Hindlimb muscle (tissue), 1 donor: ENCODE measurements at places on chromosomes 7 and 10.

DNA sequence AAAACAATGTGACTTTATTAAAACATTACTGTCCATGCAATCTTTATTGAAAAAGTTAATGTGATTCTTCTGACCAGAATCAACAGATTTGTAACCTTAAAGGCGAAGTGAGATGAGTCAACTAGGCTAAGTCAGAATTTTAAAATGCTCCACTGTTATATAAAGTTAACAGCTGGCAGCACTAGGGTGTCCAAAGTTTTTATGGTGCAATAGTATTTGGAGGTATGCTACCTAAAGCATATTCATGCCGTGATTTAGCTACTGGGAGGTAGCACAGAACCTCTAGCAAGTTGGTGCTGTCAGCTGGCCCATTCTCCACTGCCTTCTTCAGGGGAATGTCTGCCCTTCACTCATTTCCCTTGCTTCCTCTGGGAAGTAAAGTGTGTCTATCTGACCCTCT, 126.7 kb downstream of the RAPGEF5 start:
- no peak for DNase-seq

- peak; percentile 61 for DNase-seq
Measured at GRCh38 chr7:23106057-23106822, 655 bp downstream of the KLHL7 start.

GRCh38 chr7:92714280-92714679, 122.1 kb downstream of the CDK6 start:
- no peak for DNase-seq

DNA sequence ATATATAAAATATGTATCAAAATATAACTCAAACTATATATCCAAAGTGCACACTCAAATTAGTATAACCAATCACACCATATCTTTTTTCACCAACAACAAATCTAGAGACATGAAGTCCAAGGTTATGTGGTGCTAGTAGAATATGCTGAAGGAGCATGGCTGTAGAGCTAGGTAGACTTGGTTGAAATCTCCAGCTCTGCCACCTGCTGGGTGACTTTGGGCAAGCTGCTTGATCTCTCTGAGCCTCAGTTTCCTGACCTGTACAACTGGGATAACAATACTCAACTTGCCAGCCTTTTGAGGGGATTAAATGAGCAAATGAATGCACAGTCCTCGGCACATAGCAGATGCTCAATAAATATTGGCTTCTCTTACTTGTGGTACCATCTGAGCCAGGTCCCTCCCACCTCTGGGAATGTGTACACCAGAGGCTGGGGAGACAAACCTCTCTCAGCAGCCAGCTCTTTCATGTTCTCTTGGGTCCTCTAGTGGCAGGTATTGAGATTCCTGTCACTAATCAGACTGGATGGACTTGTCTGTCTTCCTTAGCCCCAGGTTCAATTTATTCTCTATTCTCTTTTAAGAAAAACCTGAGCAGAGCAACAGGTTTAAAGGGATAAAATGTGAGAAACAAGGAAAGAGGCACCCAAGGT, 94.3 kb upstream of the PDE1C start:
- no peak for DNase-seq

GRCh38 chr10:11439523-11440053, 171.9 kb downstream of the USP6NL start:
- no peak for DNase-seq

DNA sequence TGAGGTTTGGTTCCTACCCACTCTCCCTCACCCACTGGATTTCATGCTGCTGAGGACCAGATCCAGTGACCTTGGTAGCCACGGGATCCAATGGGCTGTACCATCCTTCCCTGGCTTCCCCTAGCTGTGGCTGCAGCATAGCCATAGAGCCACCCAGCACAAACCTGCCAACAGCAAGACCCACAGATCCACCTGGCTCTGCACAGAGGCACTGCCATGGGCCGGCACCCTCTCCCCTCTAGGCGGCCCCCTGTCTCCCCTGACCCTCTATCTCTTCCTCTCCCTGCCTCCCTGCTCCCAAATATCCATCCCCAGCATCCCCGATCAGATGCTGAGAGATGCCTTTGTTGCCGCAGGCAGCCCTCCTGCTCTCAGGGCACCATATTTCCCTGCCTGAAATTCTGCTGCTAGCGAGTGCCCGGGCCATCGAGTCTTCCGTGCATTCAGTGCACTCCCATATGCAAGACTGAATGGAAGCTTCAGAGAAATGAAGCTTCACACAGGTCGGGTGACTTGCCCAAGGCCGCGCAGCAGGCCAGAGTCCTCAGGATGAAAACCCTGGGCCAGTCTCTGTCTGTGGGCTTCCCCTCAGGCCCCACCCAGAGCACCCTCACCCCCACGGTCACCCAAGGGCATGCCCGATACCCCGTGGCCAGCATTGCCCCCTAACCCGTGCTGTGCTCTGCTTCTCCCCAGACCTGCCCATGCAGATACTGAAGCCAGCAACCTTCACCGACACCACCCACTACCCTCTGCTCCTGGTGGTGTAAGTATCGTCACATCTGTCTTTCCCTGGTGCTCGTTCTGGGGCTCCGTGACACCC, 130.8 kb downstream of the PAXIP1 start:
- no peak for DNase-seq

- DNase-seq: no peak
Measured at GRCh38 chr10:86651631-86652331, 2.6 kb upstream of the OPN4 start.

- no peak for DNase-seq
Measured at GRCh38 chr7:130929896-130930659, 196.1 kb upstream of the KLF14 start.

DNA sequence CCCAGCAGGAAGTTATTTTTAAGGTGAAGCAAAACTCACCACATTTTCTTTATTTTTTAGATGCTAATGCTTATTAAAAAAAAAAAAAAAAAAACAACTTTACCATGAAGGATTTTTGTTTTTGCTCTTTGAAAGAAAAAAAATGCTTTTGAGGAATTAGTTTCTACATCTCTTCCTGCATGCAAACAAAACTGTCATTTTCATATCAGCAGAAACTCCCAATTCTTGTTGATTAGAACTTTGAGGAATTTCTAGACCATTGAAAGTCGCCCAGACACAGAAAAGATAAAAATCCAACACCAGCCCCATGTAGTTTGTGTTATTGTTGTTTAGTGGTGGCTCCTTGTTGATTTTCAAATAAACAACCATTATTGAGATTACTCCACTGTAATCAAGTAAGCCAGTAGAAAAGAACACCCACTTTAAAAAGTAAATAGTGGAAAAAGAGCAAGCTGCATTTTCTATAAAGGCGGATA, 14.3 kb downstream of the SKIDA1 start:
- DNase-seq: no peak

GRCh38 chr10:48907730-48908129, 31.9 kb downstream of the LRRC18 start:
- DNase-seq: no peak

- DNase-seq: no peak
Measured at GRCh38 chr10:8962249-8962648, 907.8 kb downstream of the GATA3 start.

DNA sequence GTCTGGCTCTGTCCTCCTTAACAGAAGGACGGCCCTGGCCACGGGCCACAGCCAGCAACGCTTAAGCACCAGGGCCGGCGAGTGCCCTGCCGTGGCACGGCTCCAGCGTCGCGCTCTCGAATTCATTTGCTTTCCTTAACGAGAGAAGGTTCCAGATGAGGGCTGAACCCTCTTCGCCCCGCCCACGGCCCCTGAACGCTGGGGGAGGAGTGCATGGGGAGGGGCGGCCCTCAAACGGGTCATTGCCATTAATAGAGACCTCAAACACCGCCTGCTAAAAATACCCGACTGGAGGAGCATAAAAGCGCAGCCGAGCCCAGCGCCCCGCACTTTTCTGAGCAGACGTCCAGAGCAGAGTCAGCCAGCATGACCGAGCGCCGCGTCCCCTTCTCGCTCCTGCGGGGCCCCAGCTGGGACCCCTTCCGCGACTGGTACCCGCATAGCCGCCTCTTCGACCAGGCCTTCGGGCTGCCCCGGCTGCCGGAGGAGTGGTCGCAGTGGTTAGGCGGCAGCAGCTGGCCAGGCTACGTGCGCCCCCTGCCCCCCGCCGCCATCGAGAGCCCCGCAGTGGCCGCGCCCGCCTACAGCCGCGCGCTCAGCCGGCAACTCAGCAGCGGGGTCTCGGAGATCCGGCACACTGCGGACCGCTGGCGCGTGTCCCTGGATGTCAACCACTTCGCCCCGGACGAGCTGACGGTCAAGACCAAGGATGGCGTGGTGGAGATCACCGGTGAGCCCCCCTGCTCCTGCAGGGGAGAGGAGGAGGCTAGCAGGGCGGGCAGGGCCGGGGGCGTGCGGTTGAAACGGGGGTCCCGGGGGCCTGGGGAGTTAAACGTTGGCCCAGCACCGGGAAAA, at the start of gene HSPB1:
HSPB1 (plus strand) TSS at position 327 of the 855 bp plus-strand sequence; CDS start at position 367, 40 bp downstream.
- DNase-seq: peak; percentile 86

DNA sequence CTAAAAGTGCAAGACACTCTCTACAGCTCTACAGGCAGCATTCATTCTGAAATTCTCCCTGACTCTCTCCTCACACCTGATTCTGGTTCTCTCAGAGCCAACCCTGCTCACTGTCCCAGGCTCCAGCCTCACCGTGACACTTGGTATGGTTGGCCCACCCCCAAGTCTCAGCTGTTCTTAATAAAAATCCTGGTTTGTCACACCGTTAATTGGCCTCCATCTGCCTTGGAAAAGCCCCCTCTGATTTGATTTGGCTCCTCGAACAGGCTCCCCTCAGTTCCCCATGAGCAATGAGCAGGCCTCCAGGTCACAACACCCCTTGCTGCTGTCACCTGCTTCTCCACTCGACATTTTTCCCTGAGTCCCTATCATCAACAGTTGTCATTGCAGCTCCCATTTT, 507.3 kb upstream of the AUTS2 start:
- DNase-seq: no peak

DNA sequence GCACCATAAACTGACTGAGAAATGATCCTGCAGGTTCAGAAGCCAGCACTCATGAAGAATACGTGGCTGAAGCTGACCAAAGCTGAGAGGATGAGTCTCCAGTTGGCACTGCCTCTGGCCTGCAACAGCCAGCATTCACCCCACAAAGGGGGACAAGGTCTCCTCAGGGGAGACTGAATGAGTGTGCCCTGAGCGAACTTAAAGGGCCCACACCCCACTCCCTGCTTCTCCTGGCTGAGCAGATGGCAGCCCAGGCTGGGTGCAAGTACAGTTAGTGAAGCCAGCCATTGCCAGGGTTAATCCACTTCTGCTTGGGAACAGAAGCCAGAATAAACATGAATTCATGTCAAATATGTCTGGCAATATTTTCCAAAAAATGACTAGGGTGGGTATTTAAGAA, 98.1 kb downstream of the PPP1R17 start:
- no peak for DNase-seq

- no peak for DNase-seq
Measured at GRCh38 chr10:60853107-60853506, 74.8 kb downstream of the CDK1 start.

DNA sequence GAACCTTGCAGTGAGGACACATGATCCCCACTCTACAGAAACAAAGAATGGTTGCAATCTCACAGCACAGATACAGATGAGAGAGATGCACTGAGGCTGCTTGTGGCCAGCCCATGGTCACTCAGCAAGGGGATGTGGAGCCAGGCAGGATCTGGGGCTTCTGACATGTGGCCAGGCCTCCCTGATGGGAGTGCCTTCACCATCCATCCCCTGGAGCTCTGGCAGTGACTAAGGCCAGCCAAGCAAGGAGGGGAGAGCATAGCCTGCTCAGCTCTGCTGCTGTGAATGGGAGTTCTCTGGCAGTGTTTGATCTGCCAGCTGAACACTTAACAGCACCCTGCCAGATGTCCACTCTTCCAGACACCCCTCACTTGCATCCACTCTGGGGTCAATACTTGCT, 19.8 kb downstream of the C10orf71 start:
- no peak for DNase-seq

DNA sequence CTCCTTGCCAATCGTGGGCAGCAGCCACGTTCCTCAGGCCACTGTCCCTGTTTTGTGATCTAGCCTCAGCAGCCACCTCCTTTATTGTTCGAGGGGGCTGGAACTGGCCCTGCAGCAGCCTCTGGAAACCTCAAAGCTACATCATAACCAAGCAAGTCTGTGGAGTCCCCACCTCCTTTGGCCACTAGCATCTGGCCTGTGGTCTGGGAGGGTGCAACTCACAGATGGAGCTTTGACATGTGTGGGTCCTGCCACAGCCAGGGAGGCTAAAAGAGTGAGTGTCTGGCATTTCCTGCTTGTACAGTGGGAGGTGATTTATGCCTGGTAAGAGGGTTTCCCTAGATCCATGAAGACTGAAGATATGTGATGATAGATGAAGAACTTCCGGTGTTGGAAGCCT, 32.3 kb upstream of the NUB1 start:
- DNase-seq: no peak

DNA sequence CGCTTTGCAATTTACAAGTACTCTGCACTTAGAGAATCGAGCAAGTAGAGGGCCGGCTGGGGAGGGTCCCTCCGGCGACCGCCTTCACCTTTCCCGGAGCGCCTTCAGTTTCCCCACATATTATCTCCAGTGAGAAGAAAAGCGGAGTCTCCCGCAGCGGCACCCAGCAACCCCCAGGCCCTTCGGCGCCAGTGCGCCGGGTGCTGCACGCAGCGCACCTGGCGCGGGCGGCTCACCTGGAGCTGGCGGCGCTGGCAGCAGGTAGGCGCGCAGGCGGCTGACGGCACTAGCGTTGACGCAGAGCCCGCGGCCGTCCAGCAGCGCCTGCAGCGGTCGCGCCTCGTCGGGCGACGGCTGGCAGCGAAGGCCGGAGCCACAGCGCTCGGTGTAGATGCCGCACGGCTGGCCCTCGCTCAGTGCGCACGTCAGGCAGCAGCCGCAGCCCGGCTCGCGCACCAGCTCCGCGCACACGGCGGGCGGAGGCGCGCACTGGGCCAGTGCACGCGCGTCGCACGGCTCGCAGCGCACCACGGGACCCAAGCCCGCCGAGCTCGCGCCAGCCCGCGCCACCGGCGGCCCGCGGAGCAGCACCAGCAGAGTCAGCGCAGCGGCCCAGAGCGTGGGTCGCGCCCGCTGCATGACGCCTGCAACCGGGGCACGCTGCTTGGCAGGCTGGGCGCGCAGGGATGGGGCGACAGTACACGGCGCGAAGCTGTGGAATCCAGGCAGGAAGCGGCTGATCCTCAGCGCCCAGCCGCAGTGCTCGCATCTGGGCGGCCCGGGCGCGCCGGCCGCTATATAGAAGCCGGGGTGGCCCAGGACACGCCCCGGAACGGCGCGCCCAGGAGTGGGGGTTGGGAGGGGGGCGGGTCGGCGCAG, at the start of gene IGFBP3:
IGFBP3 (minus strand) TSS at position 771 of the 879 bp plus-strand sequence; CDS start at position 639, 132 bp downstream.
- DNase-seq: peak; percentile 89

GRCh38 chr10:102945962-102946361, 27.9 kb downstream of the CNNM2 start:
- DNase-seq: no peak

DNA sequence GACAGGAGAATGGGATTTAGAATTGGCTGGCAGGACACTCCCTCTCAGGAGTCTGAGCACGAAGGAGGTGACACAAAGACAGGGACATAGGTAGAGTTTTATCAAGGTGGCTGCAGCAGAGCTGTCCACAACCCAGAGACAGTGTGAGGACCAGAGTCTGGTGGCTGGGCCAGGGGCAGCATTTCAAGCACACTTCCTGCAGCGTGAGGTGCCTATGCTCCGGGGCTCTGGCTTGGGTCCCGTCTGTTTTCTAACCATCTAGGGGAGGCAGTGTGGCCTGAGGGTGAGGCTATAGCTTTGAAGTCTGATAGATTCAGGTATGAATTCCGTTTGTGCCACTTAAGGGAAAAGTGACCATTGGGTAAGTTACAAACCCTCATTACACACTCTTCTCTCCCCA, 222.7 kb upstream of the ZMIZ1 start:
- no peak for DNase-seq
